Stimulated activated CD4-positive, alpha-beta T cell treated with anti-CD3 and anti-CD28 coated beads, TNF-alpha, amount 100 ng/mL, for 1 hour (primary cell): ENCODE measurements at places on chromosomes 3 and 15.

GRCh38 chr15:63839722-63840121 lies 6.0 kb upstream of the HERC1 start:
- DNase-seq, result no peak

DNA sequence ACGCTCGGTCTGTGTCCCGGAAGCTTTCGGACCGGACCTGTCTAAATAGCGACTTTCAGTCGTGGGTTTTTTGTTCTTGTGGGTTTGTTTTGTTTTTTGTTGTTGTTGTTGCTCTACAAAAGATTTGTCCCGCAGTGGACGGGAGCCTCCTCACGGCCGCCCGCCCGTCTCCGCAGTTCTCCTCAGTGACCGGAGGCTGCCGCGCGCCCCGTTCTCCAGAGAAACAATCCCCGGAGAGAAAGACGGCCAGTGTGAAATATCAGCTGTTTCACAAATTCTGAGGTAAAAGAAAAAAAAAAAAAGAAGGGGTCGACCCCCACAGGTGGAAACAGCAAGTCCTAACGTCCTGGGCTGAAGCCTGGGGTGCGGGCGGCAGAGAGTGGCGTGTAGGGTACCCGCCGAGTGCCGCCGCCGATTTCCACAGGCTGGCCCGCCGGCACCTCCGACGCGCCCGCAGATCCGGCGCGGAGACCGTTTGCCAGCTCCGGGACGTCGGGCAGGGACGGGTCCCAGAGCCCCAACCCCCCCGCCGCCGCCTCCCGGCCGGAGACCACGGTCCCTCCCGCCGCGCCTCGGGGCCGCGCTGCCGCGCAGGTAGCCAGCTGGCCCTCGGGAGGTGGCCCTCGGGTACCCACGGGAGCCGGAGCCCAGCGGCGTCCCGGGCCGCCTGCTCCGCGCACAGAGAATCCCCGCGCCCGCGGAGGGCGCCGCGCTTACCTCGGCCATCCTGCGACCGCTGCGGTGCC lies 478 bp downstream of the BNC1 start:
- no peak for DNase-seq

DNA sequence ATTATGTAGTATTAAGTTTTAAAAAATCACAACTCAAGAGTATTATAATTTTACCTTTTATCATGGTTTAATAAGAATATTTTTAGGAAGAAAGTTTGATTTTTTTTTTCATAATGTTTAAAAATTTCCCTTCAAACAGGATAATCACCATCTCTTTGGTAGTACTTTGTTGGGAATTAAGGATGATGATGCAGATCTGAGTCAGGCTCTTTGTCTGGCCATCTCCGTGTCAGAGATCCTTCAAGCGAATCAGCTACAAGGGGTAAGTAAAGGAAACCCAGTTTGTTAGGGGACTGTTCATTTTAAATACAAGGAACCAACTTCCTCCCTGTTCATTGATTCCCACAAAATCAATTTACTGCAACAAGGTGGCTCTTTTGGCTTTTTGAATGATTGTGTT lies 36.8 kb upstream of the NIT2 start:
- DNase-seq, result no peak

- DNase-seq, result no peak
Measured at GRCh38 chr15:77148191-77148590, 77.3 kb upstream of the TSPAN3 start.

GRCh38 chr3:147672436-147672835 lies 263.3 kb downstream of the ZIC1 start:
- no peak for DNase-seq

GRCh38 chr3:50155891-50156290 lies 767 bp downstream of the SEMA3F start:
- DNase-seq, result no peak

- no peak for DNase-seq
Measured at GRCh38 chr3:48591436-48591835, 3.7 kb downstream of the COL7A1 start.

DNA sequence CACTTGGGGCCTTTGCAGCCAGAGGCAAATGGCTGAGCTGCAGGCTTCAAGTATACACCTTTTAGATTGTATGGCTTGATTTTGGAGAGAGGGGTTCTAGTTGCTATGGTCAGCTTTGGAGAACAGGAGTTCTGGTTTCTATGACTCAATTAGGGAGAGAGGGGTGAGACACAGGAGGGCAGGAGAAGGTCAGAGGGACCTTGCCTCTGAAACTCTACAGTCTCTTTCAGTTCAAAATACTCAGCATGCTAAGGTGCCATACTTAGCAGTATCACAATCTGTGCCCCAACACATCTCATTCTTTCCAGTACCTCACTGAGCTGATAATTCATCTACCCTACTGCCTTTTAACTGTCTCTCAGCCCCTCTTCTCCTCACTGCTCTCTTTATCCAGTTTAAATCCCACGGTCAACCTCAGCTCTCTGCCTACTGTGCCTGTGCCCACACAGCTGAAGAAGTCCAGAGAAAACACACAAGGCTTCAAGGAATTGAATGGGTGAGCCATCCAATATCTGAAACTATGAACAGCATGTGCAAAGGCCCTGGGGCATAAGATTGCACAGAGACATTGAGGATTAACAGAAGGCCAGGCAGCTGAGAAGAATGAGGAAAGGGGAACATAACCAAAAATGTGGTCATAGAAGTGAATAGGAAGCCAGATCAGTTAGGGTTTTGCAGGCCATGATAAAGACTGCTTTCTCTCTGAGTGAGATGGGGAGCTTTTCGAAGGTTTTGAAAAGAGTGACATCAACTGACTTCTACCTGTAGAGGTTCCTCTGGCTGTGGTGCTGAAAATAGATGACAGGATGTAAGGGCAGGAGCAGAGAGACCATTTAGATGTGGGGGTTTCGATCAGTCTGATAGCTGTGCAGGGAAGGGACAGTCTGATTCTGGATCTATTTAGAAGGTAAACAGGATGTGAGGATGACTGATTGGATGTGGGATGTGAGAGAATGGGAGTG lies 54.5 kb upstream of the C3orf80 start:
- no peak for DNase-seq

GRCh38 chr3:112778353-112778948 lies 68.2 kb downstream of the CD200R1L start:
- DNase-seq, result no peak

DNA sequence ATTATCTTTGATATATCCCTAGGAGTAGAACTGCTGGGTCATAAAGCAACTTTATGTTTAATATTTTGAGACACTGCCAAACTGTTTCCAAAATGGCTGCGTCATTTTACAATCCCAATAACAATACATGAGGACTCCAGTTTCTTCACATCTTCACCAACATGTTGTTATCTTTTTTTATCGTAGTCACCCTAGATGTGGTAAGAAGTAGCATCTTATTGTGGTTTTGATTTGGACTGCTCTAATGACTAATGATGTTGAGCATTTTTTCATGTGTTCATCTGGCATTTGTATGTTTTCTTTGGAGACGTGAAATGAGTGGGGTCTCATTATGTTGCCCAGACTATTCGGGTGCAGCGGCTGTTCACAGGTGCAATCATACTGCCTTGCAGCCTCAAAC lies 83.8 kb downstream of the MAP4 start:
- no peak for DNase-seq

- no peak for DNase-seq
Measured at GRCh38 chr3:20015525-20015924, 3.5 kb upstream of the PP2D1 start.

- no peak for DNase-seq
Measured at GRCh38 chr15:39922462-39923092, 2.5 kb upstream of the GPR176 start.

DNA sequence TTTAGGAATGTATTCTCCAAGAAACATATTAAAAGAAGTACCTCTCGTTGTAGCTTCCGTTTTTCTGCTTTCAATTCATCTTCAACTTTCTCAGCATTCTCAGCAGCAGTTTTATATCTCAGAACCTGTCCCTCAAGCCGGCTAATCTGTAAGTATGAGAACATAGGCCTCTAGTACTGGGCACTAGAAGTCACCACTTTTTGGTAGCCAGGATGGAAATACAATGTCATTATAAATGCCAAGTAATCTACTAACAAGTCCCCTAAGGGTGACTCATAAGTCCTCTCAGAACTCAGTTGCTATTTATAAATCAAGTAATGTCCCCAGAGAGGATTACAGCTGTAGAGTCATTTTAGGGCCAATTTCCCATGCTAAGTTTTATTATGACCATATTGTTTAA lies 61.1 kb downstream of the MLH1 start:
- no peak for DNase-seq

- DNase-seq, result no peak
Measured at GRCh38 chr3:128555098-128555825, 62.3 kb upstream of the GATA2 start.

DNA sequence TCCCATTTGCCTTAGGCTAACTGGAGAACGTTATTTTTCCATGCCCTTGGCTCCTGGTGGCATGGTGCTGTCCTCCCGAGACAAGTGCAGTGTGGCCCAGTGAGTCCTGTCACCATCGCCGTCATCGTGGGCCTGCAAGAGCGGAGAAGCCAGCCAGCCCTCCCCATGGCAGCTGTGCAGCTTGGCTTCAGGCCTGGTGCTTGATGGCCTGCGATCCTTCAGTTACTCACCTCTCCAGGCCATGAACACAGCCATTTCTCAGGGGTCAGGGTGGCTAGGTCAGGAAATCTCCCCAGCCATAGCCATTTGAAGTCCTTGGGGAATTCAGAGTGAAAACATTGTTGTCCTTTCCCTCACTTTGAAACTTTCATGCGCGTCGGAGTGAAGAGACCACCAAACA lies 189.0 kb upstream of the RGMA start:
- DNase-seq, result no peak

DNA sequence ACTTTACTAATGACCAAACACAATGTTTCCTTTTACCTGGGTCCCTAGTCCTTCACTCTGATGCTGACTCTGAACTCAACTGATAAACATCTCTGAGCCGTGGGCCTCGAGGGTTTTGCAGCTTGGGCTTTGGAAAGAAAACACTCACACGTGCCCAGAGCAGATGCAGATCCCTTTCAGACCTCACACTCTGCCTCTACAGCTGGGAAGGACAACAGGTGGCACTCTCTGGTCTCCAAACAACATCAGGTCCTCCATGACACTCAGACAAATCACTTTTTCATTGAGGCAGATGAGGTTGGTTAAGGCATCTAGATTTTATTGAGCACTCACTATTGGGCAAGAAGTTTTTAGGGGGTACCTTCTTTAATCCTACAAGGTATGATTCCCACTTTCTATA lies 64.7 kb upstream of the NTRK3 start:
- DNase-seq, result no peak

- no peak for DNase-seq
Measured at GRCh38 chr15:99305761-99306505, 54.7 kb downstream of the LRRC28 start.

DNA sequence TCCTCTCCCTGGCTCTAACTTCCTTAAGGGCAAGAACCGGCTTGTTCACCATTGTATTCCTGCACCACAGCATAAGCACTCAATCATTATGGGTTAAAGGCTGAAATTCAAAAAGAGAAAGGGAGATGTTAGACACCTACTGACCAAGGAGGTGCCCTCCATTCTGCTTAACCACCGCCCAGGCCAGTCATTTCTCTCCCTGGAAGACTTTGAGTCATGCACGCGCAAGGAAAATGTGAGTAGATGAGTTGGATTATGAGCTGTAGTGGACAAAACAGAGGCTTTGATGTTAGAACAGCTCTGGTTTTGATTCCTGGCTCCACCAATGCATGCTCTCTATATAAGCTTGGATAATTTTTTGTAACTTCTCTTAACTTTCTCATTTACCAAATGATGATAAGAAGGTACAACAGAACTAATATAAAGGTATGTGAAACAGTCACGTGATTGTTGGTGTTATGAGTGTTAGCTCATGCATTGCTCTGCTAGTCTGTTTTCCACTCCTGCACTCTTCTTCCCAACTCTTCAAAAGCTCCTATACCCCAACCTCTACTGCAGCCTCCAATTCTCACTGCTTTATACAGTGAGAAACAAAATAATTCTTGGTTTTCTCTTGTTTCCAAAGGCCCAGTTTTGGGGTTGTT lies 148.4 kb upstream of the ATP11B start:
- DNase-seq, result no peak

DNA sequence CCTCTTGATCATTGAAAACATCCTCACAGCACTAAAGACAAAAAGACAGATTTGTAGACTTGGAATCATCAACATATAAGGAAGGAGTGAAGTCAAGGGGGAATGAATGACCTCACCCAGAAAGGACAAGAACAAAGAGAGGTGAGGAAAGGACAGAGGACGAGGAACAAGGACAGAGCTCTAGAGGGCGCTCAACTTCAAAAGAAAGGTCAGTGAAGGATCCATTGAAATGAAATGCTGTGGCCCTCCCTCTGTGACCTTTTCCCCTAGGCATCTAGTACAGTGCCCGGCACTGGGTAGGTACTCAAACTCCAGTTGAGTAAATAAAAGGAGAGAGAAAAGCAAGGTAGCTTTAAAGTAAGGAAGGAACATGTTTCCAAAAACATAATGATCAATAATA lies 2.6 kb downstream of the ATP8B4 start:
- DNase-seq, result no peak

- no peak for DNase-seq
Measured at GRCh38 chr3:99126316-99126715, 224.8 kb upstream of the DCBLD2 start.

DNA sequence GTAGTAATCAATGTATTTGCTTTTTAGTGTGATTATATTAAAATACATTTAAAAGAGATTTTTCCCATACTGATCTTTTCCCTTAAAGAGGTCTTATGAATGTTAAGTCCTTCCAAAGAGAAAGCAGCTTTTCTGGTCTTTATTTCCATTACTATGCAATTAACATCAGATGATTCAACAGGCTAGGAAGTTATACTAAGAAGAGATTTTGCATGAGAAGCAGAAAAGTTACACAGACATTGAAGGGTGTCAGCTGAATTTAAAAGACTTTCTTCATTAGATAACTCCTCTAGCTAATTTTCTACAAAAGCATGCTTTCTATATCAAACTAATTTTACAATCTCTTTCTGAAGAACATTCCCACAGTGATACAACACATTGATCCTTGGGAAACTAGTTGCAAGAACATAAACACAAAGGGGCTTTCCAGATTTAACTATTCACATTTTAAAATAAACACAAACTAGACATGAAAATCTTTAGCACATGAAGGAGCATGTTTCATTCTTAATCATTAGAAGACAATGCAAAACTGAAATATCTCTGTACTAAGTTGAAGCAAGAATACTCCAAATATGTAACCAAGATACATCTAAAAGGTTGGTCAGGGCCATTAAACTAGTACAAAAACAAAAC lies 965.8 kb downstream of the ROBO1 start:
- DNase-seq, result no peak

- no peak for DNase-seq
Measured at GRCh38 chr15:93034512-93034911, 54.5 kb downstream of the RGMA start.
